ENCODE measurements at places on chromosomes 7 and 10.

GRCh38 chr10:8035641-8036470 is 18.6 kb upstream of the GATA3 start:
- DNase-seq: no peak

- DNase-seq: no peak
These were observed 60.7 kb downstream of the ABCB4 start for GRCh38 chr7:87414794-87415188.

DNA sequence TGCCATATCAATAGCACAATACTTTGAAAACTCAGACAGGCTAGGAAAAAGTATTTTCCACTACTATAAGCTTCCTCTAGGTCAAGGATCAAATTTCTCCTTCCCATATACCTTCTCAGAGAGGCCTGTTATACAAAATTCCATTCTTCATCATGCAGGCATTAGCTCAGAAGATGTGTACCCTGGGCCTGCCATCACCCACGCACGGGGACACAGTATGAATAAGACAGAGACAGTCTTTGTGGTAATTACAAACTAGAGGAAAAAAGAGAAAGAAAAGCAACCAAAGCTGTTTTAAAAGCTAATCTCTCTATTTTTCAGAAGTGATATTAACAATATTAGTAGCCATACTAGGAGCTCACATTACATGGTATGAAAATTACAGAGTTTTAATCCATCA is 236.8 kb upstream of the AOAH start:
- no peak for DNase-seq

DNA sequence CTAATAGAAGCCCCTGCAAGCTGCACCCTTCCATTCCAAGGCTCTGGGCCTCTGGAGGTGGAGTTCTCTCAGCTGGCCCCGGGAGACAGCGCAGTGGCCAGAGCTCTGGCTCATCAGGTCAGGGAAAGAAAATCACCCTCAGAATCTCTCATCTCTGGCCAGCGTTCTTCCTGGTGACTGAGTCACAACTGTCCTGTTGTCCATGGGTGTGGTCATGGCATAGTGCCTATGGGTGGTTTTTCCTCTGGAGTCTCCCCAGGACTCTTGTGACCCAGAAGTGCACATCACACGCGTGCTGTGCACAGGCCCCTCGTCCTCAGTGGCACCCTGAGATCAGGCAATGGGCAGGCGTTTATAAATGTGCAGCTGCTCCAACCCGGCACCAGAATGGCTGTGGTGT is 27.4 kb upstream of the FXYD4 start:
- no peak for DNase-seq

GRCh38 chr7:87628780-87629569 is 777 bp downstream of the RUNDC3B start:
- DNase-seq: peak; percentile 38
